ENCODE measurements at places on chromosomes 2 and 18.

- DNase-seq, result peak; percentile 26
Observed at GRCh38 chr2:144183727-144184126, 336.2 kb downstream of the ZEB2 start.

GRCh38 chr2:9441556-9441955 lies 18.1 kb downstream of the CPSF3 start:
- DNase-seq, result no peak

DNA sequence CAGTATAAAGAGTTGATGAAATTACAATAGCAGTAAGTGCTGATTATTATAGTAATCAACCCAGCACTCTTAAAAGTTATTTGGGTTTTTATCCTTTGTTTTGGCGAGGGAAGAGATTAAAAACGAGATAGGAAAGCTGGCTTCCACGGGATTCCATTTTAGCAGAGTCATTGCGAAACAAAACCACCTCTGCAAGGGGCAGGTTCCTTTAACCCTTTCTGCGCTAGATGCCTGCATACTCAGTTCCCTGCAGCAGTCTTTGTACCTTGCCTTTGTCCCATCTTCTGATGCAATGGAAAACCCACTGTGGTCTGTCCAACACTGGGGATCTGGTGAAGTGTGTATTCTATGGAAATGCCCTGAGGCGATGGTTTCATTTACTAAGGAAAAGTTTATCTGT lies 2.7 kb downstream of the YPEL5 start:
- DNase-seq, result no peak

GRCh38 chr2:187862715-187863114 lies 308.5 kb upstream of the TFPI start:
- no peak for DNase-seq

DNA sequence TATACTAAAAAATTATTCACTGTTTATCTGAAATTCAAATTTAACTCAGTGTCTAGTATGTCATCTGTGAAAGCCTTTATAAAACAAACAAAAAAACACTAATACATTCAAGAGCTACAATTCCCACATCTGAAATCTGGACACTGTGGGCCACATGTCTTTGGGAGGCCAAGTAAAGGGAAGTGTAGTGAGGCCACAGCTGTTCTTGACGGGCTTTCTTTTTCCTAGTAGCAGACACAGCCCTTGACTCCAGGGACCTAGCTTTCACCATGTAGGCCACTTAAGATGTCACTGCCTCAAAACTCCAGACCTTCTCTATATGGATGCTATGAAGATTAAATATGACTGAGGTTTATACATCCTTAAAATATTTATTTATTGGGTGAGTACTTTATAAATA lies 91.1 kb downstream of the RBMS1 start:
- DNase-seq, result no peak

DNA sequence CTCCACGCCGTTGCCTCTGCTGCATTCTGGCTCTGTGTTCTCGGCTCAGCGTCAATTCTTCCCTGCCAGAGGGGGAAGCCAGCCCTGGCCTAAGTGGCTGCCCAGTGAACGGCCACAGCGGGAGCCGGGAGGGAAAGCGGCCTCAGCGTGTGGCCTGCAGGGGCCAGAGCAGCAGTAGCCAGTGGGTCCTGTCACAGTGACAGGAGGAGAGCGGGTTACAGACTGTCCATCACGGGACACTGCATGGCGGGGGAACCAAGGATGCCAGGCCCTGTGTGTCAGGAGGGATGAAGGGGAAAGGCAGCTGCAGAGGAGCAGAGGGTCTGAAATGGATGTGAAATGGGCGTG lies 39.7 kb downstream of the PDIA6 start:
- DNase-seq, result no peak

DNA sequence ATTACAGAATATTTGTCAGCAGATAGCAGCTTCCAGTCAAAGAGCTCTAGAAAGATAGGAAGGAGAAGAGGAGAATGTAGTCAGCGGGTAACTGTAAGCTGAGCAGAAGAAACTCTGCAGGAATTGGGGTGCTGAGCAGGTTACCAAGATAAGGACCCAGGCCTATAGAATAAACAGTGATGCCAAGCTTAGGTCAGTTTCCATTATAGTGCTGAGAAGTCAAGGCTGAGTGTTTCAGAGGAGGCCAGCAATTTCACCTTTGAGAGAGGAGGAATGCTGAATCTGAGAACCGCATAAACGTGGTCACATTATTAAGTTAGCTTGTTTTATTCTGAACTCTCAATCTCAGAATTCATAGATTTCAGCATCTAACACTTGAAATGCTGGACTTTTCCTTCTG lies 13.9 kb downstream of the NAB1 start:
- DNase-seq, result no peak

- no peak for DNase-seq
Observed at GRCh38 chr2:182381225-182381624, 45.6 kb downstream of the PDE1A start.

DNA sequence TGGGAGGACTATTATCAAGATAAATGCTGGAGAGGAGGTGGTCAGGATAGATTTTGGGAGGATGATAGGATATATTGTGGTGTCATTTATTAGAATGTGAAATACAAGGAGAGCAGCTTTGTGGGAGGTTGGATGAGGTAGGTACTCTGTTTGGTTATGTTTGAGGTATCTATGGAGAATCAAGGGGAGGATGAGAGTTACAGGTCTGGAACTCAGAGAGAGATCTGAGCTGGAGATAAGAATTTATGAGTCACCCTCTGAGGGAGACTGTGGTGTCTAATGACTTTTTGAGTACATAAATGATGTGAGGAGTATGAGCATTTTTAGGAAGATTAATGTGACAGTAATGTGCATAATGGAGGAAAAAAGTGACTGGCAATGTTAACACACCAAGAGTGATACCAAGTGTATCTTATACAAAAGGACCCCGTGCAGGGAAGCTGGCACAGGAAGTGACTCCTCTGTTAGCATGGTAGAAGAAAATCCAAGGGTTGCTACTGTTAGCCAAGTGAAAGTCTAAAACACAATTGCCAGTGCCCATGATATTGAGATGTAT lies 48.2 kb downstream of the CRIM1 start:
- no peak for DNase-seq

DNA sequence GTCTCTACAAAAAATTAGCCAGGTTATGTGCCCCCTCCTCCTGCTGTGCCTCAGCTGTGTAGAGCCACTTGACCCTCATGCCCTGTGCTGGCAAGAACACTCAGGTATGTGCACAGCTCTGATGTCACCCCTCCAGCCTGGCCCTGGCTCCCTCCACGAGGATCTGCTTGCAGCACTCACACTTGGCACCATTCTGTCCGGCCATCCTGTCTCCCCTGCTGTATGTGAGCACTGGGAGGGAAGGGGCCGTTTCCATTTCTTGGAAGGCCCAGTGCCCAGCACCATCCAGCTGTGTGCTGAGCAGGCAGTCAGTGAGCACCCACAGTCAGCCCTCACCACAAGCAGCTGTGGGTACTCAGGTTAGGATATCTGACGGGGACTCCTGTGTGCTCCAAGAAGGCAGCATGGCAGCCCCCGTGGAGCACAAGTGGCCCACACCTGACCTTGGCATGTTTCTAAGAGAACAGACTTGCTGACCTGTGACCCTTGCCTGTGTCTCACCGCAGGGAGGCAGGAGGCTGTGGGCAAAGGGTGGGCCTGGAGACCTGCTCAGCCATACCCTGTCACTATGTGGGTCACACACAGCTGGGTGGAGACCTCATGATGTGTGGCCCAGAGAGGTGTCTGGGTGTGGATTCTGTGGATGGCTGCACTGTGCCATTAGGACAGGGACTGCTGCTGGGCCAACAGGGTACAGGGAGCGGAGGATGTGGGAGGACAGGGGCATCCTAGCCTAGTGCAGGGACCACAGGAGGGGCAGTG lies 31.5 kb downstream of the USP34 start:
- DNase-seq, result no peak

GRCh38 chr18:40272630-40273231 lies 1682.3 kb upstream of the PIK3C3 start:
- no peak for DNase-seq

DNA sequence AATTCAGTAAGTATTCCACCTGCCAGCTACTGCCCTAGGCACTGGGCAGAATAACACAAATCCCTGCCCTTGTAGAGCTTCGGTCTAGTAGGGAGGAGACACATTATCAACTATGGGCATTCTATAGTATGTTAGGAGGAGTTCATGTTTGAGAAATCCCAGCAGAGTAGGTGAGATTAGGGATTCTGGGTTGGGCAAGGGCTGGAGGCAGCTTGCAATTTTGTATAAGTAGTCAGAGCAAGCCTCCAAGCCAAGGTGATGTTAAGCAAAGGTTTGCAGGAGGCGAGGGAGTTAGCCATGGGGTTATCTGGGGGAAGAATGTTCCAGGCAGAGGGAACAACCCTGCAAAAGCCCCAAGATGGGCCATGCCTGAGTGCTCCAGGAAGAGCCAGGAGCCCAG lies 187.9 kb upstream of the HS6ST1 start:
- DNase-seq, result no peak

DNA sequence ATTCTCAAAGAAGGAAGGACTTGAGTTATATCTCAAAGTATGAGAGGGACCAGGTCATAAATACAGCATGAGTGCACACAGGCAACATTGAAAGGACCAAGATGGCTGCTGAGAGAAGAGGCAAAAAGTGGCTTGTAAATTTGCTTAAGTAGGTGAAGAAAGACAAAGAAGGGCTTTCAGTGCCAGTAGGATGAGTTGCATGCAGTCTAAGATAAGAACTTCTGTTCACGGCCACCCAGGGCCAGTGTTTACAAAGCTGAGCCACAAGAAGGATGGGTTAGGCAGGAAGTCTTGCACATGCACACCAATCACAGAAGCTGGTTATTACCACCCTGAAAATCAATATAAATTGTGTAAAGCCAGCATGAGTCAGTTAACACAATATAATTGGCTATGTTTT lies 3.1 kb upstream of the ABCB11 start:
- DNase-seq, result no peak

DNA sequence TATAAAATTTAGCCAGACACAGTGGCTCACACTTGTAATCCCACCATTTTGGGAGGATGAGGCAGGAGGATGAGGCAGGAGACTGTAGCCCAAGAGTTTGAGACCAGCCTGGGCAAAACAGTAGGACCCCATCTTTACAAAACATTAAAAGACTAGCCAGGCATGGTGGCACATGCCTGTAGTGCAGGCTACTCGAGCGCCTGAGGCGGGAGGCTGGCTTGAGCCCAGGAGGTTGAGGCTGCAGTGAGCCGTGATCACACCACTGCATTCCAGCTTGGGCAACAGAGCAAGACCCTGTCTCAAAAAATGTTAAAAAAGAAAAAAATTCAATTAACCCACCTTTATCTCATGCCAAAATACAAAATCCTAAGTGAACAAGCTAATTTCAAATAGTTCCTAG lies 4.0 kb downstream of the REV1 start:
- no peak for DNase-seq

DNA sequence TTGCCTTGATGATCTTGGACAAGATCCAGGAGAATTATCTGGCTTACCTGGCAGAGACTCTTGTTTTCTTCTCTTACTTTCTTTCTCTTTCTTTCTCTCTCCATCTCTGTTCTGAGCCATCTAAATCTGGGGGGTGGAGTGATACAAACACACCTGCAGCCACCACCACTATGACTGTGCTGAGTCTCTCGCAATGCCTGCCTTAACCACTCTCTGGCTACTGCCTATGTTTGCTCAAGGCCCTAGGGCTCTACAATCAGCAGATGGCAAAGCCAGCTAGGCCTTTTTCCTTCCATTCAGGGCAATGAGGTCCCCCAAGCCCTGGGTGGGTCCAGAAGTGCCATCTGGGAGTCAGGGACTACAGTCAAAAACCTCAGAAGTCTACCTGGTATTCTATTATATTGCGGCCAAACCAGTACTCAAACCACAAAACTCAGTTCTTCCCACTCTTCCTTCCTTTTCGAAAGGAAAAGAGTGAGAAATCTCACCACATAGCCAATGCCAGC lies 978.9 kb upstream of the NXPH2 start:
- no peak for DNase-seq

- DNase-seq, result no peak
Observed at GRCh38 chr2:217755027-217755745, 247.6 kb downstream of the TNS1 start.

DNA sequence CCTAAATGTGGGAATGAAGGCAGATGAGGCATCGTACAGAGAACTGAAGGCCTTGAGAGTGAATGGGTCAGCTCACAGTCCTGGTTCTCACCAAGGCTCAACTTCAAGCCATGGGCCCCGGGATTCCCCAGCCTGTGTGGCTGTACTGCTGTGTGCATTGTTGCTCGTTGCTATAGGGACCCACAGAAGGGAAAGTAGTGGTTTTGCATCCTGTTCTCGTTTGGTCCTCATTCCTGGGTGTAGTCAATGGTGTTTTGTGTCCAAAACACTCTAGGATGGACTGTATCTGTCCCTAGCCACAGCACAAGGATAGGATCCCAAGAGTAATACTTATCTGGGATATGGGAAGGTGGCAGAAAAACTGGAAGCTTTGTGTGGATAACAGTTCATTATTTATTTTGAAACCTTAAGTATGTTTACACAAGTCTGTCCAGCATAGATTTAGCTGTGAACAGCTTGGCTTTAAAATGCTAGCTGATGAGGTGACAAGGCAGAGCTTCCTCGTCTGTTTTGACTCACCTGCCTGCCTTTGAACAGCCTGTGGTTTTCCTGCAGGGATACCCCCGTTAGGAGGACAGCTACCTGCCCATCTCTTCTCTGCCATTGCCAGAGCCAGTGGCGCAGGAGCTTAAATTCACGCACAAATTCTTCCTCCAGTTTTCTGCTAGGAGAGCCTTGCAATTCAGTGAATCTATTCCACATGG lies 85.0 kb downstream of the WDSUB1 start:
- no peak for DNase-seq

- DNase-seq, result no peak
Observed at GRCh38 chr18:61093965-61094364, 239.3 kb upstream of the CDH20 start.

DNA sequence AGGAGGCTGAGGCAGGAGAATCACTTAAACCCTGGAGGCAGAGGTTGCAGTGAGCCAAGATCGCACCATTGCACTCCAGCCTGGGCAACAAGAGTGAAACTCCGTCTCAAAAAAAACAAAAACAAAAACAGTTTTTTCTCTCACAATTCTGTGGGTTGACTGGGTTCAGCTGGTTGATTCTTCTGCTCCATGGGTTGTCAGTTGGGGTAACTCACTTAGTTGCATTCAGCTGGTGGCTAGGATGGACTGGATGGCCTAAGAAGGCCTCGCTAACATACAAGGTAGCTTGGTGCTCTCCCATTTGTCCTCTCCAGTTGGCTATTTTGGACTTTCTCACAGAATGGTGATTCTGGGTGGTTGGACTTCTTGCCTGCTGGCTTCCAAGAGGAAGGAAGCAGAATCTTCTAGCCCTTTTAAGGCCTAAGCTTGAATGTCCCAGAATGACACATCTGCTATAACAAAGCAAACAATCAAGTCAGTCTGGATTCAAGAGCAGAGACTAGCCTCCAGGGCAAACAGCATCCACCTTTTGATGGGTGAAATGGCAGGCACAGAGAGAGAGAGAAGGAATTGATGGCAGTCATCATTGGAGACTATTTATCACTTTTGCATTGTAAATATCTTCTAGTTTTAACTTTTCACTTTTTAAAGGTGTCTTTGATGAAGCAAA lies 17.9 kb downstream of the LAMA3 start:
- no peak for DNase-seq

All from stimulated activated CD4-positive, alpha-beta T cell treated with anti-CD3 and anti-CD28 coated beads, TNF-alpha, amount 100 ng/mL, for 1 hour (primary cell).